Activated T-helper 2 cell treated with anti-CD3 and anti-CD28 coated beads, Interferon-gamma antibody, Interleukin-2, Interleukin-4, amounts not matched to agents 10 μg/mL and 5 μg/mL and 100 μg/mL, durations not matched to agents 14 hours and 24 hours and 36 hours (primary cell): ENCODE measurements at places on chromosomes 7 and 10. TPM values are rescaled to one million over a fixed set of nuclear protein-coding genes. Genes with fewer than 3 reads are reported as not detected.

The NUTM2E gene
- 0.11 TPM in 1 of 2 replicates, not detected in the other for total RNA-seq

The PAX2 gene
- 0.18 and 0.30 TPM in 2 replicates for total RNA-seq

The PIK3CG gene
- 36.6 and 36.7 TPM in 2 replicates for total RNA-seq

The NEUROG3 gene
- total RNA-seq: not detected in 2 replicates

The MICALL2 gene
- 2.1 TPM in 2 replicates for total RNA-seq
